ENCODE measurements at places on chromosomes 6 and 20.

GRCh38 chr20:33433465-33434234, 9.9 kb downstream of the SNTA1 start:
- DNase-seq = no peak

GRCh38 chr20:47765271-47765670, 20.0 kb downstream of the SULF2 start:
- DNase-seq = no peak

- no peak for DNase-seq
Observed at GRCh38 chr20:31969991-31970390, 2.0 kb downstream of the XKR7 start.

GRCh38 chr20:60302875-60303274, 344.7 kb downstream of the CDH26 start:
- DNase-seq = no peak

DNA sequence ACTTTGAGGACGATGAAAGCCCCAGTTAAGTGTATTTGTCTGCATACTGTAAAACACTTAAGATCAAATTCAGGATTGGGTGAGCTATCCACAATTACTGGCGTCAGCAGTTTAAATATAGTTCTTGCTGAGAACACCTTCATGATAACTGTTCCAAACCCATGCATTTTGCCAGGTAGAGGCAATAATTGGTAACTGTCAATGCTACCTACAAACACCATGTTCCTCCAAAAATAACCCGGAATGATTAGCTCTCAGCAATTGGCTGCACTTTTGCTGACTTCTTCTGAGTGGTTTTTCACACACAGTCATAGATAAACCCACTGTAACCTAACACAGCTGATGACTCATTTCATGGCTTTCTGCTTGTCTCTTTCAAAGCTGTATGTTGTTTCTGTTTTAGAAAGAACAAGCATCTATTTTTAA, 1358.6 kb upstream of the GJE1 start:
- no peak for DNase-seq

- no peak for DNase-seq
Observed at GRCh38 chr6:11926594-11927407, 85.3 kb upstream of the HIVEP1 start.

DNA sequence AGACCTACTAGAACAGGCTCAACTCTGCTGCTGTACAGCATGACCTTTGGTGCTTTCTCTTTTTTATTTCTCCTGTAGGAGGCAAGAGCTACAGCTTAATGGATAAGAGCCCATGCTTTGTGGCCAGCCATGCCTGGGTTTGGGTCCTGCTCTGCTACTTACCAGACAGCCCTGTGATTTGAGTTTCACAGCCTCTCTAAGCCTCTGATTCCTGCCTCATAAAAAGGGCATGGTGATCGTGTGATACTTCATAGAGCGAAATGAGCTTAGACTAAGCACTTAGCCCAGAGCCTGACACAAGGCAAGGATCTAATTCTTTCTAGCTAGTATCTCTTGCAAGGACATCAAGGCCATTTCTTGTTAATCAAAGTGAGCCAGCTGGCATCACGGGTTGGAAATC, 19.3 kb upstream of the PDE7B start:
- no peak for DNase-seq

DNA sequence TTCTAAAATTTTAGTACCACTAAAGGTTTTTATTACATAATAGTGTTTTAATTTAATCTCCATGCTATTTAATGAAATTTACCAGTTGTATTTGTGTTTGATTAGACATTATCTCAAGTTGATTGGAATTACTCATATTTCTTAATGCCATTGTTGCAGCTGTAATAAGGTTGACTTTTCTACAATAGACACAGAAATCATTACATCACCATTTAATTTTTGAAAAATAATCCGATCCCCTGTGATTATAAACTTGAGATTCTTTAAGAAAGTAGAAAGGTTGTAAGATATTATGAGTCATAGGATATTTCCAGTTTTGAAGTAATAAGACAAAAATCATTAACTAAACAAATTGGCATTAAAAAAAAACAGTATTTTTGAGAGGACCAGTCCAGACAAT, 161.4 kb downstream of the PRL start:
- DNase-seq = no peak

DNA sequence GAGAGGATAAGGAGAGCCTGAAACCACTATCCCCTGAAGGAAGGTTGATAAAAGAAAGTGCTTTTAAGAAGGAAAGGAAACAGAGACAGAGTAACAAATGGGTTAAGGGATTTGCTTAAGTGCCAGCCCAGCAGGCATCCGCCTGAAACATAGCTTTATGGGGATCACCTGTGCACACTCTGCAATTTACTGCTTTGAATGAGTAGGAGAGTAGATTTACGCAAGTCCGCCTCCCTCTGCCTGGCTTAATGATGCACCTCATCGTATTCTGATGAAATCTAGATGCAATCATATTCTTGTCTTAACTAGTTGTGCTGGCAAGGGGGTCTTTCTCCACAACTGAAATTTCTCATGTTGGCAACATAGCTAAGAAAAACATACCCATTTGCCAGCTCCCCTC, 101.1 kb upstream of the ID4 start:
- no peak for DNase-seq

- DNase-seq = peak; percentile 78
Observed at GRCh38 chr6:42226645-42227143, 9.0 kb upstream of the MRPS10 start.

DNA sequence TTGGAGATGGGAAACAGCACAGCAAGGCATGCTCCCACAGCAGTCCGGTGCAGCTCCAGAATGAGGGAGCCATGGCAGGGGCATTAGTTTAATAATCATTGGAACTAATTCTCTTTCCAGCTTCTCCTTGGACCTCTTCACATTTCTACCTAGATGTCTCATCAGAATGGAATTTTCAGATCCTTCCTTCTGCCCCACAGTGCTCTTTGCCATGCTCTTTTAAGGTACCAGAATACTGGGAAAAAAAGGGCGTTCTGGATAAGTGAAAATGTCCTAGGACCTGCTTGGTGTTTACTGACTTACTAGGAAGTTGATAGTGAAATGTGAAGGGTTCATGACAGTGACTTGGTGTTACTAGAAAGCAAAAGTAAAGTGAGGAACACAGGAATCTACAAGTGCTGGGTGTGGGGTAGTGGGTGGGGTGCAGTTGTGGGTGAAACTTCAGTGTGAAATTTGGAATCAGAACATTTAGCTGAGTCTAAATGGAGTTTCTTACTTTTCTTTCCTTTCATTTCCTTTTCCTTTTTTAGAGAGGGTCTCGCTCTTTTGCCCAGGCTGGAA, 207.1 kb downstream of the ARID1B start:
- DNase-seq = no peak

- no peak for DNase-seq
Observed at GRCh38 chr6:90221403-90221802, 75.2 kb downstream of the BACH2 start.

DNA sequence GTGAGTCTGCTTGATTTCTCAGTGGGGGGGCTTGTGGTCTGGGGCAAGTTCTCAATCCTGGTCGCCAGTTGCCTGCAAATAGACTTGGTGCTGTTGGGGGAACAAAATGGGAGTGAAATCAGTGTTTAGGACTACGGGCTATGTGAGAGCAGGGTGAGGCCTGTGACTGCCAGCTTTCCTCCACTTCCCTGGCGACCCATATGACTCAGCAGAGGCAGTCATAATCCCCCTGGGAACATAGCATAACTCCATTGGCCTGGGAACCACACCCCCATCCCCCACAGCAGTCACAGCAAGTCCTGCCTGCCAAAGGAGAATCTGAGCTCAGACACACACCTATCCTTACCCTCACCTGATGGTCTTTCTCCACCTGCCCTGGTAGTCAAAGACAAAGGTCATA, 387.9 kb downstream of the LMBRD1 start:
- peak; percentile 53 for DNase-seq

GRCh38 chr6:99119109-99120031, 171.6 kb upstream of the FBXL4 start:
- peak; percentile 74 for DNase-seq

Measured in endodermal cell (in vitro differentiated cells).